ENCODE measurements at places on chromosomes 5 and 9.

GRCh38 chr5:36585701-36586100 is 20.7 kb upstream of the SLC1A3 start:
- no peak for DNase-seq

- no peak for DNase-seq
Measured at GRCh38 chr9:92534674-92535073, 1.1 kb downstream of the ECM2 start.

DNA sequence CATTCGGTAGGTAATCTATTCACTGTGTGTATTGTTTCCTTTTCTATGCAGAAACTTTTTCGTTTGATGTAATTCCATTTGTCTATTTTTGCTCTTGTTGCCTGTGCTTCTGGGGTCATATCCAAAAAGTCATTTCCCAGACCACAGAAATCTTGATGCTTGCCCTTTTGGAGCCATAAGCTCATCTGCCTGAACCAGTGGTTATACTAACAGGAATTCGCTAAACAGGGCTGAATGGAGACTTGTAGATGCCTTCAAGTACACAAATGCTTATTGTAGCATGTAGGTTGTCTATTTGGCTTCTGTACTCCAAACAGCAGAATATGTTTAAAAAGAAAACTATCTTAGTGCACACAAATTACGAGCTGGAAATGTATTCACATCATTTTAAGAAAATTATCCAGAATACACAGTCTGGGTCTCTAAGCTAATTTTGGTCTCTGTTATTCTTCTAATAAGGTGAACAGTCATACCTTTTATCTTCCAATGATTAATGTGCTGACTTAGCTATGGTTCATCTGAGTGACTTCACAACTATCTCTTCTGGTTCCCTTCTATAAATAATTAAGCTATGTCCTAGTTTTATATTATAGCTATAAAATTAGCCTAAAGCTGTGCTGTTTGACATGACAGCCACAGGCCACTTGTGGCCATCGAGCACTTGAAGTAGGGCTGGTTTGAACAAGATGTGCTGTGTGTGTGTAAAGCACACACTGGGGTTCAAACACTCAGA is 87.6 kb downstream of the DAPK1 start:
- no peak for DNase-seq

- no peak for DNase-seq
Measured at GRCh38 chr5:60503771-60504170, 196.2 kb downstream of the DEPDC1B start.

DNA sequence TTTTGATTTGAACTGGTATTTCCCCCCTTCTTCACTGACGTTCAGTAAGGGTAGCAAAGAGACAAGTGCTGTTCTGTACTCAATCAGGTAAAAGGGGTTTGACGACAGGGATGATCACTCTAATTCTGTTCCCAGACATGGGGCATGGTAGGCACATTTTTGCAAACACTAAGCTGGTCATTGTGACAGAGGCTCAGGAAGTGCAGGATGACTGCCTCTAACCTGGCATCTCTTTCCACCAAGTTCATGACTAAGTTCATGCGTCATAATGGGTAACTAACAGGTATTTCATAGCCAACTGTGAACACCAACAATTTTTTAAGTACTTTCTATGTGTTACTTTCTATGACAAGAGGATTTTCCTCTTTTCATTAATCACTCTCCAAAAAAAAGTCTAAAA is 166.5 kb downstream of the MAPKAP1 start:
- DNase-seq: no peak

GRCh38 chr9:126144196-126144595 is 182.4 kb upstream of the MVB12B start:
- DNase-seq: no peak

DNA sequence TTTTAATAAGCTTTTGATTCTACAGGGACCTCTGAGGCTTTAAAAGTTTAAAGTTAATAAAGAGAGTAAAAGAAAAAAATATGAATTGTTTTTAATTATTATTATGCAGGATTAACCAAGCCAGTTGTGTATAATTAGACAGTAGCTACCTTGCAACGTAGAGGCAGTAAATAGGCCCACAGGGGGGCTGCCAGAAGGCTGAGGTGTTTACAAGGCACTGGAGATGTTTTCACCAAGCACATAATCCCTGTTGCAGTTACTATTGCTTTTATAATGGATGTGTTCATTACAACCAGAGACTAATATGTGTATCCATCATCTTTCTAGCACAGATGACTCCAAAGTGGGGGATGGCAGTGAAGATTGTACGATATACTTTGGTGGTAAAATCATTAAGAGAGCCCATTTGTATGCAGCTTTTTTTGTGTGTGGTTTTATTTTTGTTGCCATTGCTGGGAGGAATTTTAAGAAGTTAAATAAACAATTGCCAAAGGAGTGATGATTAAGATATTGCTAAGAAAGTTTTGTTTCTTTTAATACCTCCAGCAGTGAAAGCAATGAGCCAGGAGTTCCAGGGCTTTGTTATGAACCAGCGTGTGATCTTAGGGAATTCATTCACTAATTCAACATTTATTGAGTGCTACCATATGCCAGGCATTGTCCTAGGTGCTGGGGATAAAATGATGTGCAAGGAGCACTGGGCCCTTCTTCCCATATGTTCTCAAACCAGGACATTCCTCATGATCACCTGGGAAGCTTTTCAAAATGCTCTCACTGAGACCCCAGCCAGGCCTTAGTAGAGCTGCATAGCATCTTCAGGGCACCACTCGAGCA is 138.7 kb upstream of the EFNA5 start:
- DNase-seq: no peak

DNA sequence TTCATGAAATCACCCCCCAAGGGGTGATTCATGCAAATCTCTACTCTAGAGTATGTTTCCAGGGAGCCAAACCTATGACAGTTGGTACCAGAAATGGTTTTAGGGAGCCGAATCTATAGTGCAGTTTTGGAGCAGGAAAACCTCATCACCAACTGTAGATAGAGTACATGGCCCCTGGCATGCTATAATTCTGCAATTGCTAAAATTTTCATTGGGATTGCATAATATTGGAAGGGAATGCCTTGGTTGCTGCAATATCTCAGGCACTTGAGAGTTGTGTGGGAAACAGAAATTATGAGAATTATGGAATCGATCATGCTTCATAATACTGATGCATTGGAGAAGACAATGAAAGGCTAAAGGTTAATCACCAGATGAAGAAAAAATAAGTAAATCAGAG is 148.2 kb upstream of the PLPPR1 start:
- no peak for DNase-seq

DNA sequence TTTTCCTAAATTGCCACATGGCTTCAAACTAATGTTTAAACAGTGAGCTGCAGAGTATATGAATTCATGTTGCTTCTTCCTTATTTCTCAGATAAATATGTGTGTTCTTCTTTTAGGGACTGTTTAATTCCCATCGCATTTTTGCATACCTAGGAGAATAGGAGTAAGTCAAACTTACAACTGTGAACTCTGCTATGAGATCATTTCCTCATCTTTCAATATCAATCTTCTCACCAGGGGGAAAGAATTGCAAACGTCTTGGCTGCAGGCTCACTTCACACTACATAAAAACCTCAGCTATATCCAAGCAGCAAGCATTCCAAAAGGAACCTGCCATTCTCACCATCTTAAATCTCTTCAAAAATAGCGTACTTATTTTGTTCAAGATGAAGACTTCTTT is 271.0 kb downstream of the DNAH5 start:
- DNase-seq: no peak

DNA sequence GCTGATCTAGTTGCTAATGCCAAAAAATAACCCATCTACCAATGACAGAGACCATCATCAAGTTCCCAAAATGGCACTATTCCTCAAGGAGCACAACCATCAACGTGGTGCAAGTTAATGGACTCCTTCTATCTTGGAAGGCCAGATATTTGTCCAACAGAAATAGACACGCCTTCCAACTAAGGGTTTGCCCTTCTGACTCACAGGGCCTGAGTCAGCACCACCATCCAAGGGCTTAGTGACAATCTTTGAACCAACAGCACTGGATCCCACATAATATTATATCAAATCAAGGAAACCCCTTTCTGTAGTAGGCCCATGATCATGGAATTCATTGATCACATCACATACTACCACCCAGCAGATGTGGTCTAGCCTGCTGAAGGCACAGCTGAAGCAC is 84.3 kb downstream of the MED27 start:
- no peak for DNase-seq

- DNase-seq: no peak
Measured at GRCh38 chr5:55773057-55773456, 35.2 kb downstream of the DDX4 start.

DNA sequence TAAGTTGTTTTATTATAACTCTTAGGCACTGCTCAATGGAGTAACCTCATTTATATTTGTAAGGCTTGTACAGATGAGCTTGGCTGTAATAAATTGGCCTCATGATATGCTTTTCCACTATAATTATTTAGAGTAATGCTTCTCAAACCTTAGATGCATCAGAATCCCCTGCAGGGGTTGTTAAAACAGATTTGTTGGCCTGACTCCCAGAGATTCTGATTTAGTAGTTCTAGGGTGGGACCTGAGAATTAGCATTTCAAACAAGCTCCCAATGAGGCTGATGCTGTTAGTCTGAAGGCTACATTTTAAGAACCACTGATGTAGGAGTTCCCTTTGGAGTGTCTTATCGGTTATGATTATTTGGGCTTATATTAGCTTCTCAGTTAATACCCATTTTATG is 38.2 kb upstream of the ARSB start:
- DNase-seq: no peak

DNA sequence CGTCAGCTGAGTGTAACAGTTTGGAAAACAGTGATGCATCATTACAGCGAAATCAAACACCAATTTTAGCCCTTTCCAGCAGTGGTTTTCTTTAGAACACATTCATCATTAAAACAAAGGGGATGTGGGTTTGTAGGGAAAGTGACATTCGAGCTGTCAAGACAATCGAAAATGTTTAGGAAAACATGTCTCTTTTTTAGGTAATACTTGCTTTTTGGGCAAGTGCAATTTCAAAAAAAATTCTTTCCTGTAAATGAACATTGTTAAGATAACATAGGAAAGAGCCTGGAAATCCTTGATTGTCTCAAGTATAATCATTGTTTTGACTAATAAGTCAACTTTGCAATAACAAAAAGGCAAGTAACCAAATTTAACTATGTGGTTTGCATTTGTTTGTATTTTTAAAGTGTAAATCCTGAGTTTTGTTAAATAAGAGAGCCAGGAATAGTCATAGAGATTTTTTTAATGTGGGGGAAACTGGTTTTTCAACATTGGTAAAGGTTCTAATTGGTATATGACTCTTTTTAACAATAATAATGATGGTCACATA is 182.5 kb downstream of the TTLL11 start:
- DNase-seq: no peak

DNA sequence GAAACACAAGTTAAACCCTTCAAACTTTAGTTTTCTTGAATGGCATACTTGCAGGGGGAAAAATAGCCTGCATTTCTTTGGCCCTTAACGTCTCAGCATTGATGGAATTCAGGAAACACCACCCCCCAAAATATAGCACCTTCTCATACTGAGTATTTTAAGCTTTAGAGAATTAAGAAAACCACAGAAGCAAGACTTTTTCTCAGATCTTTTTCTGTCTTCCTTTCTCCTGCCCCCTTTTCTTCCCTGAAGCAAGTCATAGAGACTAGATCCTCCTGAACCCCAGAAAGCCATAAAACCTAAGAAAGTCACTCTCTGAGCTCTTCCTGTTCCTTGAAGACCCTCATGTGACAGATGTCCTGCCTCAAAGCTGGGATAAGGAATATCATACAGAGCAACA is 1069.9 kb downstream of the EFNA5 start:
- no peak for DNase-seq

DNA sequence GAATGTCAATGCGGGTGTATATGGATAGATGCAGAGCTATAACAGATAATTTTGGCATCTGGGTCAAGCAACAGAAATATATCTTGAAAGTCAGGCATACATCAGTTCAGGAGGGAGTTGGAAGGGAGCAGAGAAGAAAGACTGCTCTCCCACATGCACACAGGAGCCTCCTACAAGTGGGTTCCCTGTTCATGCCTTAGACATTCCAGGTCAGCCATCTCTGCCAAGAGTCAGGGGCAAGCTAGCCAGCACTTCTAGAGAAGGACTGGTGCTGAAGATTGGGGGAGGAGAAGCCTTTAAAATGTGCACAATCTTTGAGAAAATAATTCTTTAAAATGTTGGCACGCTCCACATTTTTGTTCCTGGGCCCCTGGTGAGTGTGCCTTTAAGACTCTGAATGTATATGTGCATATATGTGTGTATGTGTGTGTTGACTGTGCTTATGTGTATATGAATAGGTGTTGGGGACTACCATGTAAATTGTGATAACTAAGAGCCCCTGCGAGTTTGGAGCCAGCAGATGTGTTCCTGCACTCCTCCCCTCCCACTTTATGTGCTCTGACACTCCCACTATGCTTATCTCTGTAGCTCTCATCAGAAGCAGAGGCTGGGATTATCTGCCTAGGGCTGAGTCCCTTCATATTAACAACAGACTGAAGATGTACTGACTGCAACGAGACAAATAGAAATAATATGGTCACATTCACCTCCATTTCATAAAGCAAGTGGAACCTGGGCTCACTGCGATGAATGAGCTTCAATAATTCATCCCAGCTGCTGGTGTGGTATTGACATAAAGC is 21.5 kb upstream of the DELE1 start:
- no peak for DNase-seq

DNA sequence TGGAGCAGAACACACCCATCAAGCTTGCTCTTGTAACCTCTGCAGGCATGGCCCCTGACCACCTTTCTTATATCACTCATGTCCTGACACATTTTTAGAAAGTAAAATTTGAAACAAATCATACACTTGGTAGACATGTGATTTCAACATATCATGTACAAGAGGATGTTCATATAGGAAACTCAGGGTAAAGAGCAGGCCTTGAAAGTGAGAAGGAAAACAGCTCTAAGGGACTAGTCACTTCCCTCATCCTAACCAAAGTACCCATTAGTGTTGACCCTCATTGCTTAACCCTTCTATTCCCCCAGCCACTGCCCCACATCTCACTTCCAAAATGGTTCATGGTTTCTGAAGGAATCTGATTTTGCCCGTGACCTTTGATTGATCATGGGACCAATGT is 492.4 kb upstream of the KLF4 start:
- DNase-seq: no peak

GRCh38 chr5:102283102-102283797 is 12.8 kb downstream of the SLCO4C1 start:
- DNase-seq: no peak

DNA sequence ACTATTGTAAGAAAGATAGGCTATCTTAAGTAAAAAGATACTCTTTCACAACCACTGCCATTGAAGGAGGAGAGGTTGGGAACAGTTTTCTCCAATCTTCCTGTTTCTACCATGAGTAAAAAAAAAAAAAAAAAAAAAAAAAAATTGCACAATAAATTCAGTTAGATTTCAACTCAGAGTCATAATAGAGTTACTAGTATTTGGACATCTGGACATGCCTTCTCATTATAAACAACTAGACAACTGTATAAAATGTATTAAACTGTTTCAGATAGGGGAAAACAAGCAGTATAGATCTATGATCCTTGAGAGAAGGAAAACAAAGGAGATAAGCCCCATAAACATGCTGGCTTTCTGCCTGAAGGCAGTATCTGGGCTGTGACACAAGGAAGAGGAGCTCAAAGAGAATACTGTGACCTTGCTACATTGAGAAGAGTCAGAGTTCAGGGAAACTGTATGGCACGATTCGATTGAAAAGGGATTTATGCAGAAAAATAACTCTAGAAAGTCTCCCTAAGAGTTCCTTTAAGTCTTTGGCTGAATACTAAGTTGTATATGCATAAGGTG is 249.2 kb upstream of the POU5F2 start:
- DNase-seq: no peak
